ENCODE measurements at places on chromosomes 7 and 10. TPM values are rescaled to one million over a fixed set of nuclear protein-coding genes. Genes with fewer than 3 reads are reported as not detected.

DNA sequence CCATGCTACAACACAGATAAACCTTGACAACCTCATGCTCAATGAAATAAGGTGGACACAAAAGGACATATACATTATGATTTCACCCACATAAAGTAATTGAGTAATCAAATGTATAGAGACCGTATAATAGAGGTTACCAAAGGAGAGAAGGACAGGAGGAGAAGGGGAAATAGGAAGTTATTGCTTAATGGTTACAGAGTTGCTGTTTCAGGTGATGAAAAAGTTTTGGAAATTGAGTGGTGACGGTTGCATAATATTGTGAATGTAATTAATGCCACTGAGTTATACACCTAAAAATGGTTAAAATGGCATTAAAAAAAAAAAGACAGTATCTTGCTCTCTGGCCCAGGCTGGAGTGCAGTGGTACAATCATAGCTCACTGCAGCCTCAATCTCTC lies 1.5 kb upstream of the OGDH start:
- DNase-seq: no peak

DNA sequence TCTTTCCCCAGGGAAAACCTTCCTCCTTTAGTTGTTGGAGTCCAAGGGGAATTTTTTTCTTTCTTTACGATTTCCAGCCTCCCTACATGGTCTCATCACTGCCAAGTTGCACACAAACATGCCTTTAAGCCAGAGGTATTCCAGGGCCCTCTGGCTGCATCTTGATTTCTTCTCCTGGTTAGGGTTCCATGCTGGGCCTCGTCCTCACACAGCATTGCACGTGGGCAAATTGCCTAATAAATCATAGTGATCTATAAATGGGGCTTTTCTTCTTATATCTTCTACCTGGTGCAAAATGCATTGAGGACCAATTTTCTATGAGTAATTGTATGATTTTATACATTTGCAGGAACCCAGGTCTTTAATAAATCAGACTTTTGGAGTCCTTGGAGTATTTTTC lies 284.2 kb downstream of the C7orf25 start:
- DNase-seq: no peak

DNA sequence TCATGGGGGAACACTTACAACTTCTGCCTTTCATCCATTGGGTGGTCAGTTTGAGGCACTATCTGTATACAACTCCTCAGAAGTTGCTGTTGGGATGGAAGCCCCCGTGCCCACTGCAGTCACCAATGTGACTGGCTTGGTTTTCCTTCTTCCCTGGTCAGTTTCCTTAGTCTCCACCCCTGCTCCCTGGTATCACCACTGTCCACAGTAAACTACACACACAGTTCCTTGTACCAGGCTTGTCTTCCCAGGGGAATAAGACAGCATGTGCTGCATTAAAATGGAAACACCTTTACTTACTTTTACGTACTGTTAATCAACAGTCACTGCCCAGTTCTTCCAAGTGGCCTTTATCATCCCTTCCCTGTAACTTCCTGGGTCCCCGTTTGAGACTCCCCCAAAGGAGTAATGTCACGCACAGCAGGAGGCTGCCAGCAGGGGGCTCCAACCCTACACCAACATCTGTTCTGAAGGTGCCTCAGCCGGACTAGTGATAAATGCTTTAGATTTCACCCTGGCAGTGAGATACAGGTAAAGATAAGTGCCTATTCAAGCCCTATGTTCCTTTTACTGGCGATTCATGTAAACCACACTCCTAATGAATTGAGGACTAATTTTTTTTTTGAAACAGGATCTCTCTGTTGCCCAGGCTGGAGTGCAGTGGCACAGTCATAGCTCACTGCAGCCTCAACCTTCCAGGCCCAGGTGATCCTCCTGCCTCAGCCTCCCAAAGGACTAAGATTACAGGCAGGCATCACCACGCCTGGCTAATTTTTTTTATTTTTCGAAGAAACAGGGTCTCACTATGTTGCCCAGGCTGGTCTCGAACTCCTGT lies 45.3 kb upstream of the PIK3AP1 start:
- peak; percentile 91 for DNase-seq

- no peak for DNase-seq
These were observed 19.6 kb upstream of the CDHR3 start for GRCh38 chr7:105943486-105943885.

- DNase-seq: no peak
These were observed 215.6 kb downstream of the TAX1BP1 start for GRCh38 chr7:27955596-27955995.

DNA sequence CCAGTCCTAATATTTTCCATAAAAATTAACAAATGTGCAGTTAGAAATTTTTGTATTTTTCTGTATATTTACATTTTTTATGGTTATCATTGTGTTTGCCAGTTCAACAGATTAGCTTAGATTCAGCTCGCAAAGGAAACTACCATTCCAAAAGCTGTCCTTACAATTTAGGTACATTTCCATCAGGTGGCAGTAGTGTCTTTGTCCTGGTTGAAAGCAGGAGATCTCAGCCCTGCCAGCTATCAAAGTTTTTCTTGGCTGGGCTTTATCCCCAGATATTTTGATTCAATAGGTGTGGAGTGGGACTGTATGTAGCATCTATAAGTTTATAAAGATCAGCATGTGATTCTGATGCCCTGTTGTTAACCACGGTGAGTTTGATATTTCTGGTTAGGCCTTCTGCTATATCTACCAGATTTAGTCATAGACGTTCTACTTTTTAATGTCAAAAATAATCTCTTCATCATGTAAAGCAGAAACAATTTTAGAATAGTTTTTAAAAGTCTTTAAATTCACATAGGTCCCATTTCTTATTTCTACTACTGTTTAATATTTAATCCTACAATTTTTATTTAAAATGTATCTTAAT lies 15.5 kb upstream of the ICA1 start:
- DNase-seq: no peak

DNA sequence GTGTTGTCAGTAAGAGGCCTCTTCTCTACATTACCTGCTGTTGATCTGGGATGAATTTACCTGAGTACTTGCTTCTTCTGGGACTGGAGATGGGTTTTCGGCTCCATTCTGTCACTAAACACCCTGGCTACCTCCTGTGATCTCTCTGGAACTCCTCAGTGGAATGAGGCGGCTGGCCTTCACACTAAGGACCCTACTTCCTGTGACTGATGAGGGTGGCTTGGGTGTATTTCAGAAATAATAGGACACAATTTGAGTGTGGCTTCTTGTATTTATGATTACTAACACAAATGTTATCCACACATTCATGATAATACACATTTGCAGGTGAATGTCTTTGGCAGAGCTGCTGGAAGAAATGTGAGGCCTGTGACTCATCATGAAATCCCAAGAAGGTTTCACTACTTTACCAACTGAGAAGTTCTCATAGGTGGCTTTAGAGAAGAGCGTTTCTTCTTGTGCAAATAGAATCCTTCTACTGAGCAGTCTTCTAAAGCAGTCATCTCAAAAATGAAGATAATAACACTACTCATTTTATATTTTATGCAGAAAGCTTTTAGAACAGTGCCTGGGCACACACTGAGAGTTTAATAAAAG lies 21.3 kb upstream of the EVX1 start:
- DNase-seq: no peak

- no peak for DNase-seq
These were observed 73.2 kb upstream of the PPP1R3C start for GRCh38 chr10:91705948-91706670.

DNA sequence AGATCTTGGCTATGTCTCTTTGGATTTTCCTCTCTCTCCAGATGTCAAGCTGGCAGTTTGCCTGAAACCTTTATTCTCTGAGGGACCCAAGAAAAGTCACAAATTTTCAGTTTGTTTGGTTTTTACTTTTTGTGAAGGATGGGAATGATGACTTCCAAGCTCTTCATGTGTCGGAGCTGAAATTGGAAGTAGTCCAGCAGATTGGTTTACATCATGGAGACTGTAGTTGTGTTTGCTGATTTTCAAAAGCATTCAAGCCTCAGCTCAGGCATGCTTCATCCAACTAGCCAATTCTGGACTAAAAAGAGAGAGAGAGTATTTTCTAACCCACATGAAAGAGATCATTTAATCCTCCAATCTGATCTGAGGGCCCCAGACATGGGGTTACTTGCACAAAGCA lies 326.2 kb upstream of the AUTS2 start:
- no peak for DNase-seq

Gene RSBN1L
- 29.0 TPM for total RNA-seq

Gene GJD4
- not detected for total RNA-seq

Gene PNLIPRP2
- not detected for total RNA-seq

Gene ASB10
- not detected for total RNA-seq
